Cardiac muscle cell (in vitro differentiated cells and primary cell): ENCODE measurements at places on chromosomes 5 and 9.

- no peak for DNase-seq
Measured at GRCh38 chr5:162052676-162053075, 14.9 kb upstream of the GABRG2 start.

- no peak for DNase-seq
Measured at GRCh38 chr5:67974054-67974453, 241.5 kb upstream of the PIK3R1 start.

DNA sequence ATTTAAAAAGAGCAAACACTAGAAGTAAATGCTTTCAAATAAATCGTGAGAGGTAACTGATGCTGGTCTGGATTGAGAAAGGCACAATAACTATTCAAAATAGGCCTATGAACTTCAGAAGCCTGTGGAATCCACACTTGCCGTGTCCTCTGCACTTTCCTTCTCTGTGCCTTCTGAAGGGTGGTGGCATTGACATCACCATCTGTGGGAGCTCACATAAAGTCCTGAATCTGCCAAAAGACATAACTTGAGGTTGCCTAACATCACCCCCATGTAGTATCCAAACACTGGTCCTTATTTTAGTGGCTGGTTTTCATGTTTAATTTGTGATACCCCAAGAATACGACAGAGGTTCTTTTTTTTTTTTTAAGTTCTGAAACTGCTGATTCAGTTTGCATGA is 59.8 kb downstream of the IRF1 start:
- DNase-seq, result no peak

DNA sequence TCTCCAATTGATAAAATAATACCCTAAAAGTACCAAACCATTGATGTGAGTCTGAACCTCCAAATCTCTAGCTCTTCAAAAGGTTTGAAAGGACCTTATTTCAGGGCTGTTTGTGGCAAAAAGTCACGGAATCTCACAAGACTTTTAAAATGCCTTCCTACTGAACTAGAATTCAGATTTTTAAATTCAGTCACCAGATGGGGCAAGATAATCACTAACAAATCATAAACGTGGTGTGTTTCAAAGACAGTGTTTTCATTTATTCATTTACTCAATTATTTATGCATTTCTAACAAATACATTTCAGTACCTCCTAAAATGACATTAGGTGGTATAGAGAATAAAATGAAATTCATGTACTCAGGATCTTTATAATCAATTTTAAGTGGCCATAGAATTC is 68.2 kb upstream of the SMC2 start:
- no peak for DNase-seq

GRCh38 chr5:14953075-14953607 is 81.6 kb upstream of the ANKH start:
- no peak for DNase-seq
